ENCODE measurements at places on chromosomes 1 and 21.

DNA sequence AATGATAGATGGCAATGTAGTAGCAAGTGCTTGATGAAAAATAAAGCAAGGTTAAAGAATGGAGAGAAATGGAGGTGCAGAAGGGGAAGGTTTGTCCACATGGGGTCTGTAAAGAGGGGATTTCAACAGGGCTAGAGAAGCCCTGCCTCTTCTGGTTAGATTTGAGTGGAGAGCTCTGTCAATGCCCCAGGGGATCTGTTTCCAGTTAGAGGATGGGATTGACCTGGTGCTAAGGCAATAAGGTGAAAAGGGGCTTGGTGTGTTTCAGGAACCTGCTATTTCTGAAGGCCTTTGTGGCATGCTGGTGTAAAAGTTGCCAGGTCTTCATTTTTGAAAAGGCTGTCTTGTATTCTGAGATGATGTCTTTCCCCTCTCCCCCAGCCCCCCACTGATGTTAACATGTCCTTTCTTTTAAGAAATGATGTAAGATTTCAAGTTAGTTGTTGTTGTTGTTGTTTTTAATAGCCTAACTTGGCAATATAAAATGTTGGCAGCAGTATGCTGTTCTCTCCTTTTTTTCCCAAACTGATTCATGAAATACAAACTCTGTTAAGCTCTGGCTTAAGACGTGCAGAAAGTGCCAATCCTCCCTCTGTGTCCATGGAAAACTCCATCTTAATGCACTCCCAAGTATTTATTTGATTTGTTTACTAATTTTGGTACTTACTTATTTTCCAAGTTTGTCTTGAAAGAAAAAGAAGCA is 370.3 kb upstream of the ADGRL2 start:
- DNase-seq = no peak

DNA sequence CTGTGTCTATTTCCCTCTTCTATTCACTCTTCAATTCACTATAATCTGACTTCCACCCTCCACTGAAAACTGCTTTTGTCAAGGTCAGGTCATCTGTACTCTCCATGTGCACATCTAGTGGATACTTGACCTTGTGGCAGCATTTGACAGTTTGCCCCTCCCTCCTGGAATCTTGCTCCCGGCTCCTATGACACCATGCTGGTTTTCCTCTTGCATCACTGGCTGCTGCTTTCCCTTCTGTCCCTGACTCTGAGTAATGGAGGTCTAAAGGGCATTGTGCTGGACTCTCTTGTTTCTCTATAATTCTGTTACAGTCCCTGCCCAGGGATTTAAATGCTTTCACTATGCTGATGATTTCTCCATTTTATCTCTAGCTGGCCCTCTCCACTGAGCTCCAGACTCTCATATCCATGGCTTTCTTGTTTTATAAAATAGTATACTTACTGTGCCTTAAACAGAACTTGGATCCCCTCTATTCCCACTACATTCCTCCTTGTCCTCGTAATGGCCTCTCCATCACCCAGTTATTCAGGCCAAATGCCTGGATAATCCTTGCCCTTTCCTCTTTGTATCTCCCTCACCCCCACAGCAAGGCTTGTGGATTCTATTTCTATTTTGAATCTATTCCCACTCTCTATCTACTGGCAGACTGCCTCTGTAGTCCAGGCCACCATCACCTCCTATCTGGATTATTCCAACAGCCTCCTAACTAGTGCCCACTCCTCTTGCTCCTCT is 36.8 kb upstream of the PODN start:
- no peak for DNase-seq

GRCh38 chr1:27109103-27109822 is 45.7 kb downstream of the SLC9A1 start:
- DNase-seq = no peak

GRCh38 chr1:234168061-234168724 is 205.1 kb upstream of the COA6 start:
- no peak for DNase-seq

DNA sequence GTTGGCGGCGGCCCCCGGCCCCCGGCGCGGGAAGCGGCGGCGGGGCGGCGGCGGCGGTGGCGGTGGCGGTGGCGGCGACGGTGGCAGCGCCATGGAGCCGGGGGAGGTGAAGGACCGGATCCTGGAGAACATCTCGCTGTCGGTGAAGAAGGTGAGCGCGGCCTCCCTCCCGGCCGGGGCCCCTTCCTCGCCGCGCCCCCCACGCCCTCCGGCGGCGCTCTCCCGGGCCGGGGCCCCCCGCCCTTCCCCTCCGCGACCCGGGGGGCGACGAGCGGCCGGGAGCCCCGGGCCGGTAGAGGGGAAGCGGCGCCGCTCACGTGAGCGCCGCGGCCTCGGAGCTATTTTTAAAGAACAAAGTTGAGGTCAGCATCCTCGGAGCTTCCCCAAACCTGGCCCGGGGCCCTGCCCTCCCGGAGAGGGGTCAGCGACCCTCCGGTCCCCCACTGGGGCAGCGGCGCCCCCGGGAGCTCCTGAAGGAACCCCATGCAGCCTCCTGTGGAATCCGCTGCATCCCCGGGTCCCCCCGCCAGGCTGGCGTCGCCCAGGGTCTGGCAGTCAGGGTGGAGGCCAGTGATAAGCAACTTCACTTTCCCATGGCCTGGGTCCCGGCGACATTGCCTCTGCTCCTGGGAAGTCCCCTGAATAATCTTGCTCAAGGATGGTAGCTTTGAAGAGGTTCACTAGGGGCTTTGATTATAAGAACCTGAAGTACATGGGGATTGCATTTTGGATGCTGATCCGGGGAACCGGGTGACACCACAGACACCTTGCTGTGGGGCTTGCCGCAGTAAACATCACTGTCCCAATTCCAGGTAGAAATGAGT is 560 bp downstream of the PLEKHM2 start:
- DNase-seq = peak; percentile 7

DNA sequence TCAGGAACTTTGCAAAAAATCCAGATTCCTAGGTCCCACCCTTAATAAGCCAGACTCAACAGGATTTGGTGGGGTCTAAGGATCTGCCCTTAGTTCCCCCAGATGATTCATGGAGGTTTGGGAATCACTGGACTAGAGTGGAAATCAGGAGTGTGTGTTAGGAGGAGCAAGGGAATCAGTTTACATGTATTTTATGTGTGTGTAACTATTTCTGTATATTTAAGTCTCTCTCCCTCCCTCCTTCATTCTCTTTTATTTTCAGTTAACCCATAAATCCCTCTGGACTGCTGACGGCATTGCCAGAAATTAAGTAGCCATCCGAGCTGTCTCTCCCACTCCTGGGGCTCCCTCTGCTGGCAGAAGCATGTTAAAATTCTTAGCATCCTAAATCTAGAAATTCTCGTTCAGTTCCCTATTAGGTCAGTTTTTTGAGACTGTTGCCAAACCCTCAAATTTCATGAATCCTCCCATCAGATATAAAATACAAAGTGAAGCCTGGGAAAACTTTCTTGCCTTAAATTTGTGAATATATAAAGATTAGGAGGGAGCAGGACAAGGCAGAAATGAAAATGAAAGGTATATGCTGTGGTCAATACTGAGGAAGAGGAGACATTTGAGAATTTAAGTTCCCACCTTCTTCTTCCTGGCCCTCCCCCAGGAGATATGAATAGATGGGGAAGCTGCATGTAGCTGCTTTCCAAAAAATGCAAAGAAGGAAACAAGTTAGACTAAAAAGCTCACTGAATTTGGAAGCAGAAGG is 11.7 kb upstream of the HSD11B1 start:
- peak; percentile 46 for DNase-seq

DNA sequence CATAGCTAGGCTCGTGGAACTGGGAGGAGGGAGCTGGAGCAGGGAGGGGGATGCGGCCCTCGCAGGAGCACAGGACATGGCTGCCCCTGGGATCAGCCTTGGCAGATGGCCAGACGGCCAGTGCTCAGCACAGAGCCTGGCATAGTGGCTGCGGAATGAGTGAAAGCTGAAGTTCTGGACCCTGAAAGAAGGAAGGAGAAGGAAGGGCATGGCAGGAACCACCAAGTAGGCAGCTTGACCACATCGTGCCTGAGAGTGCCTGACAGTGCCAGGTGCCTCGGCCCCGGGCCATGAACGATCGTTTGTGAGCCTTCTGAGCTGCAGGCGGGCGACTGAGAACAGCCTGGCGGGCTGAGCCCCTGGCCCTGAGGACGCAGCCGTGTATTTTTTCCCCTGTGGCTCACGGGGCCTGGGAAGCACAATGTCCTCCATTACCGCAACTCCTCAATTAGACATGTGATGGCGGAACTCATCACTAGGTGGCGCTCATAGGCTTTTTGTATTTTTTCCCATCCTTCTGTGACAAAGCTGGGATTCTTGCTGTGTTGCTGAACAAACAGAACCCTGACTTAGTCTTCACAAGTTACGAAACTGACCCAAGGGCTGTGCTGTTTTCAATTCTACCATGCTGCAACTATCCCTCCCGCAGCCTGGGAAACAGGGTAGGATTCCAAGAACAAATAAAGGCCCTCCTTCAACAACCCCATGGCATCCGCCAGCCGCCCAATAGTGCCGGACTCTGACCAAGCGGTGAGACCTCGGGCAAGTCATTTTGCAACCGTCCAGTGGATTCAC is 29.9 kb upstream of the TMEM61 start:
- peak; percentile 9 for DNase-seq

DNA sequence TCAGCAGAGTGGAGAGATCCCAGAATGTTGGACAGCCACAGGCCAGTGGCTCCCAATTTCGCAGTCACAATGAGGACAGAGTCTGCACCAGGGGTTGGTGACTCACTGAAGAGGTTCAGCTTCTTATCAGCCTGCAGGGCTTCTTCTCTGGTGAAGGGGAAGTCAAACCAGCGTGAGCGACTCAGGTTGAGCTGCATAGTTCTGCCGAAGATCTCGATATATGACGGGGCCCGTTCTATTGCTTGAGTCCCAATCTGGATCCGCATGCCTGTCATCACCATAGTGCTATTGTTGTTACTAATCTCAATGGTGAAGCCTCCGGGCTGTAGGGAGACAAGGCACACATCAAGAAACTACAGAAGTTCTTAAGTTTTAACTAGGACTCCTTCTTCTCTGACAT is 58.5 kb downstream of the UBR4 start:
- DNase-seq = no peak

GRCh38 chr1:10514490-10515235 is 39.9 kb downstream of the PEX14 start:
- no peak for DNase-seq

DNA sequence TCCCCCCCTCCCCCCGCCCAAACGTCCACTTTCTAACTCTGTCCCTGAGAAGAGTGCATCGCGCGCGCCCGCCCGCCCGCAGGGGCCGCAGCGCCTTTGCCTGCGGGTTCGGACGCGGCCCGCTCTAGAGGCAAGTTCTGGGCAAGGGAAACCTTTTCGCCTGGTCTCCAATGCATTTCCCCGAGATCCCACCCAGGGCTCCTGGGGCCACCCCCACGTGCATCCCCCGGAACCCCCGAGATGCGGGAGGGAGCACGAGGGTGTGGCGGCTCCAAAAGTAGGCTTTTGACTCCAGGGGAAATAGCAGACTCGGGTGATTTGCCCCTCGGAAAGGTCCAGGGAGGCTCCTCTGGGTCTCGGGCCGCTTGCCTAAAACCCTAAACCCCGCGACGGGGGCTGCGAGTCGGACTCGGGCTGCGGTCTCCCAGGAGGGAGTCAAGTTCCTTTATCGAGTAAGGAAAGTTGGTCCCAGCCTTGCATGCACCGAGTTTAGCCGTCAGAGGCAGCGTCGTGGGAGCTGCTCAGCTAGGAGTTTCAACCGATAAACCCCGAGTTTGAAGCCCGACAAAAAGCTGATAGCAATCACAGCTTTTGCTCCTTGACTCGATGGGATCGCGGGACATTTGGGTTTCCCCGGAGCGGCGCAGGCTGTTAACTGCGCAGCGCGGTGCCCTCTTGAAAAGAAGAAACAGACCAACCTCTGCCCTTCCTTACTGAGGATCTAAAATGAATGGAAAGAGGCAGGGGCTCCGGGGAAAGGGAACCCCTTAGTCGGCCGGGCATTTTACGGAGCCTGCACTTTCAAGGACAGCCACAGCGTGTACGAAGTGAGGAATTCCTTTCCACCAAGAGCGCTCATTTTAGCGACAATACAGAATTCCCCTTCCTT is 158.1 kb downstream of the RUNX1 start:
- no peak for DNase-seq

- no peak for DNase-seq
Measured at GRCh38 chr1:218617986-218618385, 272.9 kb downstream of the TGFB2 start.

- no peak for DNase-seq
Measured at GRCh38 chr21:43979654-43980053, 32.5 kb upstream of the TRAPPC10 start.

- no peak for DNase-seq
Measured at GRCh38 chr1:30778154-30778978, 20.8 kb upstream of the LAPTM5 start.

- DNase-seq = no peak
Measured at GRCh38 chr1:20848162-20848561, 61.1 kb upstream of the HP1BP3 start.

GRCh38 chr1:10950316-10951172 is 61.9 kb upstream of the TARDBP start:
- DNase-seq = no peak

DNA sequence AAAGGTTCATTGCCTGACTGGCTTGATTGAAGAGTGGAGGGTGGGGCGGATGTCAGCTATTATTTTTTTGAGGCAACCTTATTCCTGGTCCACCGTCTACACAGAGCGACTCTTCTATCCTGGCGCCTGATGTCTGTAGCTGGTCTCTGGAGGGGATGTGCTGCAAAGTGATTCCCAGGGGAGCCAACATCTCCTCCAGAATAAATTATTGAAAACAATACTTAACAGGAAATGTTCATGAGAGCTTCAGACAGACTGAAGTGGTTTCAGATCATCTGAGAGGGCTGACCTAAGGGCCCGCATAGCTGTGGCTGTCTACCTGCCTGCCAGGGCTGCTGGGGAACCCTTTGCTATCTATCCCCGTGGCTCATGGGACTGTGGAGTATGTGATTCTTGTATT is 66.7 kb downstream of the TEX35 start:
- no peak for DNase-seq

GRCh38 chr21:42892582-42892930 is 553 bp upstream of the NDUFV3 start:
- DNase-seq = no peak

DNA sequence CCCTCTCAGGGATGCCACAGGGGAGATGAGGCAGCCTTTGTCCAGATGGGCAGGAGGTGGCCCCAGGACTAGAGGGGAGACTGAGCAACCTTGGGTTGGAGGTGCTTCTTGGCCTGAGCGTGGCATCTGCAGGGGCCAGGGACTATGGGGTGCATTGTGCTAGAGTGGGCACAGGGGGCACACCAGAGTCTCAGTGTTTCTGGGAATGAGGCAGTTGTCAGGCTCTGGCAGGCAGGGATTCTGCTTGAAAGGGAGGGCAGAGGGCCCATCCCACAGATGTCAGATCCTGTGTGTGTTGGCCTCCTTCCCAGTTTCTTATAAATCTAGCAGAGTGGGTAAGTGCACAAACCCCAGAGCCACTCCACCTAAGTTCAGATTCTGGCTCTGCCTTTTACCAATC is 13.7 kb downstream of the LGR6 start:
- no peak for DNase-seq

DNA sequence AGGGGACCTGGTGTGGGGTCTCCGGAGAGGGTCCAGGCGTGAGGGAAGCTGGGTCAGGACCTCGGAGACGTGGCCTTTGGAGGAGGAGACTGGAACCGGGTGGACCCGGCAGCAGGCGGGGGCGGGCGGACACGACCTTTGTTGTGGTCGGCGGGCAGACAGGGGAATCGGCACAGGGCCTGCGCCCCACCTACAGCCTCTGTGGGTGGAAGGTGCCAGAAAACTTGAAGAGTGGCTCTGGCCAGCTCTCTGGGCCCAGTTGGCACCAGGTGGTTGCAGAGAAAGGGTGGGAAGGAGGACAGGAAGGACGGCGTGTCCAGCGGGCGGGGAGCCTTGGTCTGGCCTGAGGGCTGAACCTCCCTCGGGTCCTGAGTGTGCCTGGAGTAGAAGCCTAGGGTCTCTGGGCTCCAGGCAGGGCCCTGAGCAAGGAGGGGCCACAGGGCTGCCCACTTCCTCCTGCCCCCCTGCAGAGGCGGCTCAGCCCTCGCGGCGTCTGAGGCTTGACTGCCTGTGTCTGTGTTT is 7.7 kb upstream of the TTLL10 start:
- DNase-seq = no peak

Data from activated T-helper 1 cell treated with Interleukin-2 at 50 U/mL for 16 hours (primary cell).